CD4-positive, alpha-beta T cell treated with Interleukin-6 at 100 ng/mL for 8 hours (primary cell): ENCODE measurements at places on chromosomes 2 and 18.

- DNase-seq = peak; percentile 67
These were observed 15.4 kb downstream of the HK2 start for GRCh38 chr2:74849228-74849892.

DNA sequence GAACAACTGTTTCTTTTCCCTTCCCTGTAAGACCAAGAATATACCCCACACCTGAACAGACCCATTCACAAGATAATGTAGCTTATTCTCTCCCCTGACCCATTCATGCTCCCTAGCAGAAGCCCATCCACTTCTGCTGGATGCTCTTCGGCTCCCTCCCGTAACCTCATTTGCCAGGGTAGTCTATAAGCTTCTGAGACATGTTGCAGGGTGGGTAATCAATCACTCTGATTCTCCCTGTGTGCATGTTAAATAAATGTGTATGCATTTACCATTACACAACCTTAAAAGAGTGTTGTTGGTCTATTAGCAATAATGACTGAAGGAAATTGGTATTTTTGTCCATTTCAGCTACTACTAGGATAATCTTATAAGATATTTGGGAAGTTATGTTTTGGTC, 1.3 kb downstream of the SLC19A3 start:
- DNase-seq = no peak

- DNase-seq = no peak
These were observed 914.8 kb downstream of the DCDC2C start for GRCh38 chr2:4618141-4618540.

- DNase-seq = no peak
These were observed 268.3 kb downstream of the DYSF start for GRCh38 chr2:71721669-71722068.

DNA sequence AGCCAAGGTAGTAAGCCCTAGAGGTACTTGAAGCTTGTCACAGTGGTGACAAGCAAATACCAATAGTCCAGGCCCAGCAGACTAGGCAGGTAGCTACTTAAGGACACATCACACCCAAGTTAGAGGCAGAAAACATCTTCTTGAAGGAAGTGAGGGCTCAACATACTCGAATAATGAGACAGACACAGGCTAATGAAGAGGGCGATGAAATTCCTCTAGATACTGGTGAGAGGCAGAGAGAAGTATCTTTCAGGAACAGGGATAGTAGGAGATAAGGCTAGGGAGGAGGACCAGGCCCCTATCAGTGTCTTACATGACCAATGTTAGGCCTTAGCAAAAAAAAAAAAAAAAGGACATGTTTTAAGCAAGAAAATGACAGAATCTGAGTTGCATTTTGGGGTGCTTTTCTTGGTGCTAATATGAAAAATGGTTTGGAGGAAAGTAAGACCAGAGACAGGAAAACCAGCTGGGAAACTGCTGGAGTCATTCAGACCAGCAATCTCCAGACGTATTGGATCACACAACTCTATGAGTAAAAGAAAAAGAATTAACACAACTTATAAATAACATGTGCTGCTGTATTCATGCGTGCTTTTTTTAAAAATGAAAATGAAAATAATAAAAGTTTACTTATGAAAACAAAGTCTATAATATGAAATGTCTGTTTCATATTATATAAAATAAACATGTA, 37.7 kb downstream of the COBLL1 start:
- no peak for DNase-seq

DNA sequence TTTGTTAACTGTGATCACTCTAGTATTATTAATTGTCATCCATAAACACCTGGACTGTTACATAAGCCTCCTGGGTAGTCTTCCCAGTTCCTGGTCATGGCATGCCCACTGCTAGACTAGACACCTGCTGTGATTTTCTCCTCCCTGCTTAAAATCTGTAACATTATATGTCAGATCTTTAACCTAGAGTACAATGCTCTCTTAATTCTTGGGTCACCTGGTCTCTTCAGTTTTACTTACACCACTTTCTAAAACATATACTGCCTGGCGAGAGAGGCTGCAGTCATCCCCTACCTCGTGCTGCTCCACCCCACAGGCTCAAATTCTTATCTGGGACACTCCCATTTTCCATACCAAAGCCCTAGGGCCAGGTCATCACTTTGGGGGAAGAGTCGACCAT, 161.3 kb downstream of the CDH2 start:
- no peak for DNase-seq

GRCh38 chr2:72494392-72494791, 331.4 kb downstream of the EXOC6B start:
- no peak for DNase-seq

GRCh38 chr2:99600981-99601651, 111.3 kb upstream of the REV1 start:
- no peak for DNase-seq

DNA sequence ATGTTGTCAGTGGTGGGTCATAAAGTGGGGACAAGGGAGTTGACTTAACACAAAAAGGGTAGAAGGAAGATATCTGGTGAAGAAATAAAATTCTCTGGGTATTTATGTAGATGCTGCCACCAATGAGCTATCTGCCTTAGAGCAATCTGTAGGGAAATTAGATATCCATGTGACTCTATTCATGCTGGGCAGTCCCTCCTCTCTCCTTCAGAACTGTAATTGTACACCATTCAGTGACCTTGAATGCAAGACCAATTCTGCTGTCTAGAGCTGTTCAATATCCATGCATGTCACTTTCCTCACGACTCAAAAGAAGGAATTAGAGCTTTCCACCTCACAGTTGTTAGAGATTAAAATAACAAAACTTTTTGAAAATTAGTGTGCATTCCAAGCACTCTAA, 28.6 kb upstream of the TDRD15 start:
- no peak for DNase-seq

- no peak for DNase-seq
These were observed 2.0 kb upstream of the UPP2 start for GRCh38 chr2:158099716-158100115.

GRCh38 chr2:189086710-189087109, 92.9 kb downstream of the COL5A2 start:
- no peak for DNase-seq

DNA sequence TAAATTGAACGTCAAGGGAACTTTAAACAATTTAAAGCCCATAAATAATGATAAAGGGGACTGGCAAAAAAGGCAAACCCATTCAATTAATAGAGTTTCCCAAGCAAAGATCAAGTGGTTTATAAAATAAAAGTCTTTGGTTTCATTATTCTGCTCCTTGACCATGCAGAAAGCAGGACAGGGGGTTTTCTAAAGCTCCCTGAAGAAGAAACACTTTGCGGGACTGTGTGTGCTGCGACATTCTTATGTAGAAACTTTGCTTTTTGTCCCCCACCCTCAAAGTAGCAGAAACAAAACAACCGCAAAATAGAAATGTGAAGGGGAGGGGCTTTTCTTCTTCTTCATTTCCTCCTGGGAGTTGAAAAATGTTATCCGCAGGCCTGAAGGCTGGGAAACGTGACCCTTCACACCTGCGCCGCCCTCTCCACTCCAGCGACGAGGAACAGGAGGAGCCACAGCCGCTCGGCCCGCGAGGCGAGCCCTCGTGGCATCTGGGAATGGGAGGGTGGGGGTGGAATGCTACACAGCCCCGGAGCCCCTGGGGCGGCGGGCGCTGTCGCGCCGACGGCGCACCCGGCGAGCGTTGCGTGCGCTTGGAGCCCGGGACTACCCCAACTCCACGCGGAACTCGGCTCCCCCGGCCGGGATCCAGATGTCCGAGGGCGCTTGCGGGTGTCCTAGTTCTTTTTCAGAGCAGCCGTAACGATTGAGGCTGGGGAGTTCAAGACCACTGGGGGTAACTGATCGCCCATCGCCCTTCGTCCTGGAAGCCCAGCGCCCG, 4.3 kb upstream of the GBX2 start:
- no peak for DNase-seq

GRCh38 chr2:79860228-79861058, 347.6 kb downstream of the CTNNA2 start:
- DNase-seq = no peak

- DNase-seq = no peak
These were observed 1150.9 kb downstream of the RPIA start for GRCh38 chr2:89842180-89842908.

DNA sequence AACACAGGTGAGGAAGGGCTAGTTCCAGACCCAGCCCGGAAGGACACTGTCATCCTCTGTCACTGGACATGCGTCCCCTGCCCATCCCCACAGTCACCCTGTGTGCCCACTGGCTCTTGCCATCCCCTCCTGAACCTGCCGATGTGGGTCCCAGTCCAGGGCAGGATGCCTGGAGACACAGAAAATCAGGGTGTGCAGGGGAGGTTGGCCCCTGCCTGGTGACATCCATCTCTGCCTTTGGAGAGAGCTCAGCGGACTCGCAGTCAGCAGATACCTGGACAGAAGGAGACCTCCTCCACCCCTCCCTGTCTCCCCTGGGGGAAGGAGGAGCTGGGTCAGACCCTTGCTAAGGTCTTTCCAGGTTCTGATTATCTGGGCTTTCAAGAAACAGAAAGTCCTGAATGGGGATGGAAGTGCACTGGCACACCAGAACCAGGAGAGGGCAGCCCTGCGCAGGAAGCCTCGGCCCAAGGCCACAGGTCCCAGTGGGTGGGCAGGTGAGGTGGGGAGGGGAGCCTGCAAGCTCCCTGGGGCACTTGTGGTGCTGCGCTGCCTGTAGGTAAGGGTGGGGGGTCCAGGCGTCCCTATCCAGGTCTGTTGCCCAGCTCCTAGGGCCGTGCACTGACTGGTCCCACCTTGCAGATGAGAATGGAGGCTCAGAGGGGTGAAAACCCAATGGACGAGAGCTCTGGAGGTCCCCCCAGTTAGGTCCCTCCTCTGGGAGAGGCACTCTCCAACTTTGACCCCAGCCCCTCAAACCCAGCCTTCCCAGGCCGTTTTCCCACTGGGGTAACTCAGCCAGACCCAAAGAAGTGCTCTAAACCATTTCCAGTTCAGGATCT, 9.7 kb upstream of the OTOS start:
- DNase-seq = peak; percentile 14

- no peak for DNase-seq
These were observed 26.3 kb downstream of the DHRS9 start for GRCh38 chr2:169095621-169096105.

GRCh38 chr2:9702604-9703084, 71.8 kb upstream of the YWHAQ start:
- no peak for DNase-seq

DNA sequence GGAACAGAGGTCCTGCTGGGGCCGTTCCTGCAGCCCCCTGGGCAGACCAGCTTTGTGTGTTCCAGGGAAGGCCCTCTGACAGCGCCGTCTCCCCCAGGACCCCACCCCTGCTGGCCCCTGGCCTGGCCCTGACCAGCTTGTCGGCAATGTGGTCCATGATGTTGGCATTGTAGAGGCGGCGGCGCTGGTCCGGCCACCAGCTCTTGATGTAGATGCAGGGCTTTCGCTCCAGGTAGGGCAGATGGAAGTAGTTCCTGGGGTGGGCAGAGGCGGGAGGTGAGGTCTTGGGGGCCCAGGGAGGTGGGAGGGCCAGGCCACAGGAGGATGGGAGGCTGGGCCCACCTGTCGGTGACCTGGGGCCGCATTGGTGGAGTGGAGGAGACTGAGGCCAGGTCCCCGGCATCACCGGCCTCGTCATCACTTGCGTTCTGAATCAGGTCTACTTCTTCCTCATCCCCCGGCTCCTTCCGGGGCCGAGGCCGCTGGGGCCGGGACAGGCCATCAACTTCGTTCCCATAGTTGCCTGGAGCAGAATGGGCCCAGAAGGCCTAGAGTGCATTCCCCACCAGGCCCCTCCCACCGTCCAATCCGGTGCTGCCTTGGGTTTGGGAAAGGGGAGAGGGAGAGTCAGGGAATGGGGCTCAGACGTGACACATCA, 1.3 kb upstream of the OTOF start:
- no peak for DNase-seq

- no peak for DNase-seq
These were observed 202.6 kb downstream of the LDLRAD4 start for GRCh38 chr18:13420969-13421686.

DNA sequence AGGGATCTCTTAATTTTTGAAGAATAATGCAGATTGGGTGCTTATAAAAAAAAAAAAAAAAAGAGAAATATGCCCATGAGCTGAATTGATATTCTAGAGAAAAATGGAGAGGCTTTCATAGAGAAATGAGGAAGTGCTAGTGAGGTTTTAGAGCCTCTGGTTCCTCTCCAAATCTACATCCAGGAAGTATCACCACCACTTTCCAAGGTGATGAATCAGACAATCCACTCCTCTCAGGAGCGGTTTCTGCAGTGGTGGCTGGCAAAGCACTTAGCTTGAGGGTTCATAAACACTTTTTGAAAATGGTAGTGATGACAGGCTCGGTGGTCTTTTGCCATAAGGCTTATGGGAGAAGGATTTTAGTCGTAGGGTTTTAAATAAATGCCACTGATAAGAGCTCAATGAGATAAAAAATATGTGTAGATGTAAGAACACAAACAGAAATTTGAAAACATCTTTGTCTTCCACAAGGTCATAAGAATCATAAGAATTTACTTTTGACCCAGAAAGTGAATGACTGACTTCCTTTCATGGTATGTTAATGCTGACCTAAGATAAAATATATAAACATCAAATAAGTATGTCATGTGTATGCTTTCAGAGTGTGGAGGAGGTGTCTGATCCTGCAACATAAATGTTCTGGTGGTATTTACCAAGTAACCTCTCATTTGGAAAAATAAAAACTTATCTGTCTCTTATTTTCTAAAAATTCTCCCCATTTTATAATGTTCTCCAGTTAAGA, 42.1 kb upstream of the DSG1 start:
- DNase-seq = no peak

DNA sequence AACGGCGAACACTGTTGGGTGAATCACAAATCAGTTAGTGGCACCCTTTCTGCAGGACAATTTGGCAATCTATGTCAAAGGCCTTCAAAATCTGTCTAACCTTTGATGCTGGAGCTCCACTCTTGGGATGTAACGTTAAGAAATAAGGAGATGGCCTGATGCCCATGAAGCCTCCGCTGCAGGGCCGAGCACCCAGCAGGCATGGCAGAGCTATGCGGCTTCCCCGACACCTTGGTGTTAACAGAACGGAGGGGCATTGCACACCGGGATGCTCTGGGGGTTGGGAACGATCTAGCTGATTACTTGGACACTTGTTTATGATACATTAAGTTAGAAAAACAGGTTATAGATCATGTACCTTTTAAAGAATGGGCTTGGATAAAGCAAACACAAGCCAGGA, 265.3 kb downstream of the HDAC4 start:
- no peak for DNase-seq

- DNase-seq = no peak
These were observed 93.2 kb upstream of the GRB14 start for GRCh38 chr2:164714471-164714870.

DNA sequence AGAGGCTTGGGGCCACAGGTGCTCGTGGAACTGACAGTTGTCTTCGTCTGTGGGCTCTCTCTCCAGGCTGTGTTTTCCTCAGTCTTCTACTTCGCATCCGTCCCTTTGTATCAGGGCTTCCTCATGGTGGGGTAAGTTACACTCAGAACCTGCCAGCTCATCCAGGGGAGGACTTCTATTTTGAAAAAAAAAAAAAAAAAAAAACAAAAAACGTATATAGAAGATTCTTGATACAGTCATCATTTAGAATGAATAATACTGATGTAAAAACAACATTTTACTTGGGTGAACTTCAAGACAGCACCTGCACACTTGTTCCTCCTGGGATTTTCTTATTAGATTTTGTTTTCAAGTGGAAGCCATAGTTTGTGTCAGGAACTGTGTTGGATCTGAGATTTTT, 47.7 kb upstream of the NFATC1 start:
- no peak for DNase-seq
